ENCODE measurements at places on chromosomes 16 and 17.

DNA sequence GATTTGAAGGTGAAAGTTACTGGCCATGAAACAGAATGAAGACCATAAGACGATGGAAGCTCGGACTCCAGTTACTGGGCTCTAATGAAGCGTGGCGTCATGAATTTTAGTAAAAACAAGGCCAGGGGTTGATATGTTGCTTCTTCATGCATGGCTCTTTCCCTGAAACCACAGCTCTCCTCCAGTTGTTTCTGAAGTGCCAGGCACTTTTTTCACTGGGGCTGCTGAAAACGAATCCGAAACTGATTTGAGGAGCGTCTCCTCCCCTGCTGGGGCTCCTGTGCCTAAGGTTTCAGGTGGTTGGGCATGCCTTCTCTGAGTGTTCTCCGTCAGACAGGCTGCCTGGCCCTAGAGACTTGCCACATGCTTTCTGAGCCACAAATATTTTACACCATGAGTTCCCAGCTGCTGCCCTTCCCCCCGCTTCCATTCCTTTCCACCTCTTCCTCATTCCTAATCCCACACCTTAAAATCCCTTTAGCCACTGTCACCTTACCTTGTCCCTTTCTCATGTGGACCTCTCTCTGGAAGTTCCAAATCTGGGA lies 3.7 kb upstream of the MYL4 start:
- peak; percentile 58 for DNase-seq

GRCh38 chr17:14790521-14790920 lies 474.6 kb downstream of the PMP22 start:
- peak; percentile 66 for DNase-seq

- DNase-seq: no peak
These were observed 81.1 kb downstream of the FTO start for GRCh38 chr16:53785044-53785443.

DNA sequence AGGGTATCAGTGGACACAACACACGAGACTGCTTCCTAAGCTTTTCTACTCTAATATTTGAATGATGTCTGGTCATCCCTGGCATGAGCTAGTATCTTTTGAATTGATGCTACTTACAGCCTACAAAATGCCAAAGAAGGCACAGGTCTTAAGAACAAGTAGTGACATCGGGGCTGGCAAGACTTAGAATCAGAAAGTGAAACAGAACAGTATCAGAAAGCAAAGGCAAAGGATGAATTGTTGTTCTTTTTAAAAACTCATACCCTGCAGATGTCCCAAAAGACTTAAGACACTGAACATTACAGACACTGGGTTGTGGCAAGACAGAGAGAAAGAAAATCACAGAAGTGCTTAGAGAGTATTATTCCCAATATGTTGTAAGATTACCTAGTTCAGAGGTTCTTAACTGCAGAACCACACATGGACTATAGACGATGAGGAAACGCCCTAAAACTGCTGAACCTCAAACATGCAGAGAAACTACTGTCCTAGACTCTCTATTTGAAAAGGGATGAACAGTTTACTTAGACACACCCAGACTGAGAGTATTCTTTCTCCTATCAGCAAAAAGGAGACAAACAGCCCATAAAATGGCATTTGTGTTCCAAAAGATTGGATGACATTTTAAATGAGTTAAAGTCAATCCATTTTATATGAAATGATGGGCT lies 12.5 kb downstream of the ZNF19 start:
- no peak for DNase-seq

DNA sequence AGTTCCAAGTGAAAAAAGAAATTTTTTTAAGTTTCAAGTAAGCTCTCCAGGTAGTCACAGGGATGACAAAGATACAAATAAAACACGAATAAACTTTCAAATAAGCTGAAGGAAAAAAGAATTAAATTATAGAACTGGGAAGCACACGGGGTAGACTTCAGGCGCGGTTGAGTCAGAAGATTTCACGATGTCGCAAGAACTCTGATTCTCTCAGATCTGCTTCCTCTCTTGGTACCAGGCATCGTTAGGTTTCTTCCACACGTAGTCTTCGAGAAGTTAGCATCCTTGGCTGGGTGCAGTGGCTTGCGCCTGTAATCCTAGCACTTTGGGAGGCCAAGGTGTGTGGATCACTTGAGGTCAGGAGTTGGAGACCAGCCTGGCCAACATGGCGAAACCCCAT lies 784.1 kb upstream of the RBFOX1 start:
- no peak for DNase-seq

DNA sequence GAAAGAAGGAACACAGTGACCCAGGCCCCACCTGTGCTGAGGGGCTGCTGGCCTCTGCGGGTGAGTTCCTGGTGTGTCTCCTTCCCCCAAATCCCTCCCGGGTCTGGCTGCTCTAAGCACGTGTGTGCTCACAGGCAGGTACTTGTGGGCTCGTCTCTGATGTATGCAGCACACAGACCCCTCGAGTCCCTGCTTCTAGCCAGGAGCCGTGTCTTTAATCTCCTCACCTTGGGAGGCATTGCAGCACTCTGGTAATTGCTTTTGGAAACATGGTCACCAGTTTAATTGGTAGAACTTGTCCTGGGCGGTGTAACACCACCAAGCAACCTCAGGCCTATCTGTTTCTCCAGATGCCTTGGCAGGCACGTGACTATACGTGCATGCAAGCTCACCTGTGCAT lies 8.8 kb upstream of the RPL38 start:
- no peak for DNase-seq

- DNase-seq: no peak
These were observed 1.1 kb downstream of the ZNF23 start for GRCh38 chr16:71460941-71461340.

GRCh38 chr17:18191967-18192366 lies 8.3 kb downstream of the ALKBH5 start:
- DNase-seq: no peak

- no peak for DNase-seq
These were observed 247.9 kb downstream of the SEC14L1 start for GRCh38 chr17:77388384-77389306.

DNA sequence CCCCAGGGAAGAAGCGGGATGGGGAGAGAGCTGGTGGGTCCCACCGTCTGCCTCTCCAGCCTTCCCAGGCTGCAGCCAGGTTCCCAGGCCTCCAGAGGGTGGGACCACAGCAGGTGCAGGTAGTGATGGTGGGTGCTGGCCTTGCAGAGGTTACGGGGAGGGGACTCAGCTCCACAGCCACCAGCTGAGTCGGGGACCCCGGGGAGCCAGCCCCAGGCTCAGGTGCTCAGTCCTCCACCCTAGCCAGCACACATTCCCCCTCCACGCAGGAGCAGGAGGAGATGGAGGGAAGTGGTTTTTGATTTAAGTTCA lies 5.0 kb downstream of the TP53I13 start:
- DNase-seq: no peak

- no peak for DNase-seq
These were observed 78.8 kb downstream of the GNAO1 start for GRCh38 chr16:56269811-56270684.

- peak; percentile 89 for DNase-seq
These were observed 29.0 kb downstream of the KDM8 start for GRCh38 chr16:27232061-27232900.

DNA sequence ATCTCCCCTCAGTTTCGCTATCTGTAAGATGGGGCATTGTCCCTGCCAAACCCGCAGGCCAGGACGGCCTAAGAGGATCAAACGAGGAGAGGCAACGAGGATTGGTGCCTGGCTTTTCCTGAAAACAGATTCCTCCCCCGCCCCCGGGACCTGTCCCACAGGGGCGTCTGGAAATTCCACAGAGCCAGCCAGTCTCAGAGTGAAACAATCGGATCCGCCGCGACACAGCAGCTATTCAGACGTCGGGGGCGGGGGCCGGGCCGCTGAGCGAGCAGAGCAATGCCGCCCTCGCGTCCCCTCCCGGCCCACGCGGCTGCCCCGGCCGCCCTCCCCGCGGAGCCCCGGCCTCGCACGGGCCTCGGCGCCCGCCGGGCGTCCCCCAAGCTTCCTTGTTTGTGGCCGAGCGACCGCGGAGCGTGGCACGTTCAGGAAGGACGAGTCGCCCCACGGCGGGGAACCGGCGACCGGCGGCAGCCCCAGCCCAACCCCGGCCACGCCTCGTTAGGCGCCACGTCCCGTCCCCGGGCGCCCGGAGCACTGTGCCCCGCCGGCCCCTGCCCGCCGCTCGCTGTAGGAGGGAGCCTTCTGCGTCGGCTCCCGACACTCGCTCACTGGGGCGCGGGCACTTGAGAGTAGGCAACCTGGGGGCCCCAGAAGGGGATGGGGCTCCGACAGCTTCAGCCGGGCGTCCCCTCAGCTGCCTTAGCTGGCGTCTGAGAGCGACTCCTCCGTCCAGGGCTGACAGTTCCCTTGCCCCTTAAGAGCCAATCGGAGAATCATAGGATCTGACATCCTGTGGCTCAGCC lies 29.6 kb upstream of the PHOSPHO1 start:
- peak; percentile 33 for DNase-seq

GRCh38 chr16:87587636-87588035 lies 14.7 kb upstream of the JPH3 start:
- DNase-seq: no peak

- DNase-seq: no peak
These were observed 10.7 kb upstream of the KRT28 start for GRCh38 chr17:40810494-40810893.

DNA sequence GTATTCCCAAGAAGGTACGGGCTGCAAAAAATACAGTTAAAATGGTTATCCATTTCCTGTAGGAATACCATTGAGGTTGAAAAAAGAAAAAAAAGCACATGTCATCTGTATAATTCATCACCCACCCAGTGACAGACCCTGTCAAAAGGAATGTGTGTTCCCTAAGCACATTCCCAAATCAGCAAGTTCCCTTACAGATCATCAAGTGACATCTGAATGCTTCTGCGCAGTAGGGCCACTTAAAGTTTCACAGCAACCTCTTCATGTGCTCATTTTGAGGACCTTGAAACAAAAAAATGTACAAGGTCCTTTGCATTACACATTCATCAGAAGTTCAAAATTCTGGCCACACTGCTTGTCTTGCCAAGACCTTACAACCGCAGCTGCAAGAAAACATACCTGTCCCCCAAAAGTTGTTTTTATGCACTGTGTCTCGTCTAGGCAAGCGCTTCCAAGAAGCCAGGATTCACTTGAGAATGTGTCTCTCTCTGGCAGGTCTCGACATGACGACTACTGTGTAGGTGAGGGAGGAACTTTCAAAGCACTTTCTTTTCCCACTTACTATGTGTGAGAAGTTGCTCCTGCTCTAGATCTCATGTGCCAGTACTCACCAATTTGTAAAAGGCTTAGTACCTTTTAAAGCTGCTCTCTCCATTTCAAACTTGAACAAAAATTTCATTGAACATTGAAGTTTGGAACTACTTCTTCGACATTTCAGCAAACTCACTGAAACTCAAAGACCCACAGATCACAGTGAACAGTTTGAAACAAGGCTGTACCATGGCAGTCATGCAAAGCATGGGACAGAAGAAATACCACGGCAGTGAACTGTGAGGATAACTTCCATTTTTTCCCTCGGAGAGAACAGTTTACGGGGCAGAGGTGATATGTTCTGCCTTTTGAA lies 4.3 kb upstream of the POLG2 start:
- DNase-seq: no peak

DNA sequence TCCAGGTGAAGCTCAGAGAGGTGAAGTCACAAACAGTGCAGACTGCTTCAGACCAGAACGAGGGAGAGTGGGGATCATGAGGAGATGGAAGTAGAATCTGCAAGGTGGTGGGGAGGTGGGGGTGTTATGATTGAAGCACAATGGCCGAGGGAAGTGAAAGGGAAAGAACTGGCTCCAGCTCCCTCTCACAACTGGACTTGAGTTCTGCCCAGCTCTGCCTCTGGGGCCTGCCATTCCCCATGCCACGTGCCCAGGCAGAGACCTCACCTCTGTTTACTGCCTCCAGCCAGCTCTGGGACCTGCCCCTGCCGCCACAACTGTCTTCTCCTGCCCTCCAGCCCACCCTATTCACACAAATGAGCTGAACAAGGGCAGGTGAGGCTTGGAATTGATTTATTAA lies 2.5 kb downstream of the PNMT start:
- DNase-seq: no peak

DNA sequence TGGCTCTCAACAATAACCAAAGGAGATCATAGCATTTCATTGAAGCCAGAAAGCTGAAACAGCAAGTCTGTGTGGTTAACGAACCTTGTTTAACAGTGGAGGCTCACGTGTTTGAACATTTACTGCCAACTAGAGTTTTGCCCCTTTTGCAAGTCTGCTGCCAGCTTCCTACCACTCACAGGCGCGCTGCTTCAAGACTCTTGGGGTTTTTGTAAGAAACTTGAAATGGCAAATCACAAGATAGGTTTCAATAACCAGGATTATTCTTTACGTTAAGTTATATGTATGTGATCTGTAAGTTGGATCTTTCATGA lies 1.2 kb downstream of the SNTB2 start:
- DNase-seq: no peak

- no peak for DNase-seq
These were observed 19.0 kb upstream of the RMI2 start for GRCh38 chr16:11326084-11326736.

DNA sequence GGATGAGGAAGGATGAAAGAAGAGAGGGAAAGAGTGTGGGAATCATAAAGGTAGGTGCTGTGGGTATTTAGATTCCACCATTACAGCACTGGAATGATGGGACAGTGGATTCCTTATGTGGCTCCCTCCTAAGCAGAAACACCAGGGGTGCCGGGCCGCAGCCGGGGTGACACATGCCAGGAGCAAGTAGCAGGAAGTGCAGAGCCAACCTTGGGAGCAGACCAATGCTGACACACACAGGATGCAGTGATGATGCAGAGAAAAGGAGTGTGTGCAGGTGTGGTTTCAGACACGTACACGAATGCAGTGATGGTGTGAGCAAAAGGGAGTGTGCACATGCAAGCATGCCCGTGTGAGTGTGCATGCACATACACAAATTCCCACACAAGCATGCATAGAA lies 338.0 kb downstream of the SLC39A11 start:
- DNase-seq: no peak

- DNase-seq: peak; percentile 27
These were observed 1.6 kb downstream of the NUFIP2 start for GRCh38 chr17:29292071-29292991.

DNA sequence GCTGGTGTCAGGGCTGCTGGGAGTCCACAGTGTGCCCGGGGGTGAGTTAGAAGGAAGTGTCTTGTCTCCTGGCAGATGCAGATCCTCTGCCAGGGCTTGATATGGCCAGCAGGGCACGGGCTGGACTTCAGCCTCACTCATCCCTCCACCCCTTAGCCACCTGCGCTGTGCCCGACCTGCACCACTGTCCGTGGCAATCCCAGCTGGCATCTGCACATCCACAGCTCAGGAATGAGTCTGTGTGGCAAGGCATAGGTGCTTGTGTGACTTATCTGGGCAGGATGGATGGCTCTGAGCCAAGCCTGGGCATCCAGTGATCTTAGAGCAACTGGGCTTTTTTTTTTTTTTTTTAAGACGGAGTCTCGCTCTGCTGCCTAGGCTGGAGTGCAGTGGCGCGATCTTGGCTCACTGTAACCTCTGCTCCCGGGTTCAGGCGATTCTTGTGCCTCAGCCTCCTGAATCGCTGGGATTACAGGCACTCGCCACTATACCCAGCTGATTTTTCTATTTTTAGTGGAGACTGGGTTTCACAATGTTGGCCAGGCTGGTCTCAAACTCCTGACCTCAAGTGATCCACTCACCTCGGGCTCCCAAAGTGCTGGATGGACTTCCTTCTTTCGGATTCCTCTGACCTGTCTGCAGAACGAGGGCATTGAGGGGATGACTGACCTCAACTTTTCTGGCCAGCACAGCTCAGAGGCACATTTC lies 22.5 kb upstream of the CACNG1 start:
- no peak for DNase-seq
